Naive thymus-derived CD4-positive, alpha-beta T cell (primary cell): ENCODE measurements at places on chromosomes 1 and 21. TPM values are rescaled to one million over a fixed set of nuclear protein-coding genes. Genes with fewer than 3 reads are reported as not detected.

GRCh38 chr1:100794748-100795645 is 75.5 kb downstream of the VCAM1 start:
- H3K36me3 ChIP-seq = no peaks in the 10 kb centered on the region
- DNase-seq = no peak
- no peak overlapping the region for H3K27ac ChIP-seq
- no peak overlapping the region for H3K4me3 ChIP-seq

DNA sequence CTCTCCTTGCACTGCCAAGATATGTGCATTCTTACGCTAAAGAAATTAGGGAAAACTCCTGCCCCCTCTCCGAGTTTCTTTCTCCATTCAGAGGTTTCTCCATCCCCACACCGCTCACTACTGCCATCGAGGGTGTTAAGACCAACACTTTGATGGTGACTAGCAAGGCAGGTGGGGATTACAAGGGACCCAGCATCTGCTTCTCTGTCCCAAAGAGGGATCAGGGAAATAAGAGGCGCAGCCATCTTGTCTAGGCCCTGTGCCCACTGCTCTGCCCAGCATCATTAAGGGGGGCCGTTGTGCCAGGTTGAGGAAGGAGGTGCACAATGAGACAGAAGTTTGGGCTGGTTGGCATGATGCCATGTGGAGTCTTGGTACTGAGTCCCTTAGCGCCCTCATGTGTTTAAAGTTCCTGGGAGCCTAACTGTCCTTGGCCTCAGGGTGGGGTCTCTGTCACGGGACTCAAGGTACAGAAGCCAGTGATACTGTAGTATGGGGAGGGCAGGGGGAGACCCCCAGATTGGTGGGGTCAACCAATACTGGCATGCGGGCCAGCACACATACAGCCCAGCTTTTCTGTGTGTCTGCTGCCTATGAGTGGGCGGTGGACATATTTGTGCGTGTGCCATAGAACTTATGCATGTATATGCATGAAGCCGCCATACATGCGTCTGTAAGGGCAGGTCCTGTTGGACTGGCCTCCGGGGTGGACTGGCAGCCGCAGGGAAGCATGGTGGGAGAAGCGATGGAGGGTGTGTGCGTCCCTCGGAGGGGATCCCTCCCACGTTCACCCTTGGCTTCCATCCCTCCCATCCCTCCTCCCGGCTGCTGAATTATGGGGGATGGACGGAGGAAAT is 5.5 kb downstream of the EFNA3 start:
- DNase-seq = no peak
- H3K4me3 ChIP-seq = peak overlapping the region; percentile 97
- peaks cover 59% of the 10 kb centered on the region for H3K4me1 ChIP-seq
- H3K36me3 ChIP-seq = no peaks in the 10 kb centered on the region
- peak overlapping the region; percentile 63 for H3K27ac ChIP-seq

GRCh38 chr1:233668725-233669294 is 54.9 kb downstream of the KCNK1 start:
- no peak for DNase-seq
- no peak overlapping the region for H3K4me3 ChIP-seq
- no peak overlapping the region for H3K27ac ChIP-seq
- no peaks in the 10 kb centered on the region for H3K4me1 ChIP-seq

GRCh38 chr1:22040286-22040623 is 12.3 kb upstream of the CDC42 start:
- H3K27me3 ChIP-seq = no peaks in the 10 kb centered on the region
- H3K27ac ChIP-seq = peak overlapping the region; percentile 95
- DNase-seq = no peak
- H3K4me1 ChIP-seq = peaks cover 31% of the 10 kb centered on the region
- H3K4me3 ChIP-seq = peak overlapping the region; percentile 25
- H3K36me3 ChIP-seq = no peaks in the 10 kb centered on the region

GRCh38 chr1:8281843-8282509 is 35.9 kb upstream of the SLC45A1 start:
- no peak overlapping the region for H3K27ac ChIP-seq
- no peaks in the 10 kb centered on the region for H3K36me3 ChIP-seq
- DNase-seq = no peak
- no peak overlapping the region for H3K4me3 ChIP-seq

TEKT2 gene
- total RNA-seq = 0.31 TPM in 1 of 2 replicates, not detected in the other

PCP4 gene
- not detected in 2 replicates for total RNA-seq

- no peaks in the 10 kb centered on the region for H3K4me1 ChIP-seq
- no peaks in the 10 kb centered on the region for H3K36me3 ChIP-seq
- no peak overlapping the region for H3K27ac ChIP-seq
- no peak for DNase-seq
- no peak overlapping the region for H3K4me3 ChIP-seq
These were observed 316.9 kb downstream of the VAV3 start for GRCh38 chr1:107648071-107648470.

GRCh38 chr1:219239518-219239917 is 65.8 kb downstream of the LYPLAL1 start:
- no peaks in the 10 kb centered on the region for H3K27me3 ChIP-seq
- no peaks in the 10 kb centered on the region for H3K36me3 ChIP-seq
- H3K4me1 ChIP-seq = no peaks in the 10 kb centered on the region
- H3K27ac ChIP-seq = no peak overlapping the region
- no peak overlapping the region for H3K4me3 ChIP-seq

DNA sequence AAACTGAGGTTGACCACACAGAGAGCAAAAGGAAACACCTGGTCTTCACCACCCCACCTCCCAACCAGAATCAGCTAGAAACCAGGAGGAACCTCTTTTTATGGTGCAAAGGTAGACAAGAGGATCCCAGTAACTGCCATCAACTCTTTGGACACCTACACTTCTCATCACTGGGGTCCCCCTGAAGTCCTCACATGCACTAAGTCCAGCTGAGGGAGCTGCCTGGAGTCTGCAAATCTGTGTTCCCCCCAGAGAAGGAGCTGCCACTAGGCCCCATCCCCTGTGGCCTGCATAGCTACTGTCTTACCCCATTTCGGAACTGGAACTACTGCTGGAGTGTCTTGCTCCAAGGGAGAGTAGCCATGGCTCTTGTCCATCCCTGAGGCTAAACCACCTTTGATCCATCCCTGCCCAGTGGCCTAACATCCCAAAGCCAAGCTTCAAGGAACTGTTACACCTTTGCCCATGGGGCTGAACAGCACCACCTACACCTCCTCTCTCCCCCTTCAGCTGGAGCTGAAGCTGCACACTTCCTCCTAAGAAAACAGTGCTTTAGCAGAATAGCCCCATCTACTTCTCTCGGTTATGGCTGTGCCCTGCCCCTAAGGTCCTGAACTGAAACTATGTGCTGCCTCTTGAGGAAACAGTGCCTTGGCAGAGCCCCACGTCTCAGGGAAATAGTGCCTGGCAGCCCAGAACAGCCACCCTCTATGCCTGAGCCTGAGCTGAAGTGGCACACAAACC is 85.4 kb upstream of the CD53 start:
- peak overlapping the region; percentile 40 for H3K4me3 ChIP-seq
- no peaks in the 10 kb centered on the region for H3K27me3 ChIP-seq
- no peaks in the 10 kb centered on the region for H3K36me3 ChIP-seq
- H3K27ac ChIP-seq = peak overlapping the region; percentile 55
- peaks cover 56% of the 10 kb centered on the region for H3K4me1 ChIP-seq
